ENCODE measurements at places on chromosomes 16 and 17.

DNA sequence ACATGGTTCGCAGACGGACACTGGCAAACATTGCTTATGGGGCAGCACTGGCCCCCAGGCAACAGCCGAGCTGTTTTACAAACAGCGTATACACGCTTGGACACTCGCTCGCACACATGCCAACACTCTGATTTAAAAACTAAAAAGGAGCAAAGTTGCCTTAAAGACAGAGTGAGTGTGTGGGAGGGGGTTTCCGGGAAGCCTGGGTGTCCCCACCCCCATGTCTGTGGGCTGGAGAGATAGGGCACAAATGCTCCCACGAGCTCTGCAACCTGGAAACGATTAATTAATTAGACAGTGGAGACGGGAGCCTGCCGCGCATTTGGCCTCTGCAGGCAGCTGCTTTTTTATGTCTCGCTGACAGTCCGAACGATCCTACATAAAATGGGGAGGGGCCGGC, 107.9 kb upstream of the ZNF469 start:
- DNase-seq, result no peak

GRCh38 chr17:6160232-6160555, 90.0 kb downstream of the WSCD1 start:
- DNase-seq, result no peak

- no peak for DNase-seq
These were observed 13.2 kb downstream of the STARD3 start for GRCh38 chr17:39650121-39650579.

GRCh38 chr16:54447576-54448440, 161.2 kb upstream of the IRX3 start:
- peak; percentile 80 for DNase-seq

GRCh38 chr16:51321251-51321650, 170.2 kb upstream of the SALL1 start:
- no peak for DNase-seq

DNA sequence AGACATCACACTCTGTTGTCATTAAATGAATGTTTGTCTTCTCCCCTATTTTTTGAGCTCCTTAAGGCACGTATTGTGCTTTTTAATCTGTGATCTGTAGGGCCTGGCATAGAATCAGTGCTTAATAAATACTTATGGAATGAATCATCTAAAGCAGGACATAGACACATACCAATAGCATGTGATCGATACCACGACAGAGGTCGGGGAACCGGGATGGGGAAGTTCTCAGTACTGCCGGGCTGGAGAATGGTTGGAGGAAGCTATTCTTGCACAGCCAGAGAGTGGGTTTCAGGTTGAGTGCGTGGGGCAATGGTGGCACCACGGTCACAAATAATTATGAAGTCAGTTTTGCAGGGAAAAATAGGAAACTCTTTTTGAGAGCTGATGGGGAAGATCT, 26.8 kb downstream of the NLRP1 start:
- DNase-seq, result peak; percentile 24

- DNase-seq, result peak; percentile 35
These were observed 20.9 kb upstream of the NSRP1 start for GRCh38 chr17:30095507-30096244.

DNA sequence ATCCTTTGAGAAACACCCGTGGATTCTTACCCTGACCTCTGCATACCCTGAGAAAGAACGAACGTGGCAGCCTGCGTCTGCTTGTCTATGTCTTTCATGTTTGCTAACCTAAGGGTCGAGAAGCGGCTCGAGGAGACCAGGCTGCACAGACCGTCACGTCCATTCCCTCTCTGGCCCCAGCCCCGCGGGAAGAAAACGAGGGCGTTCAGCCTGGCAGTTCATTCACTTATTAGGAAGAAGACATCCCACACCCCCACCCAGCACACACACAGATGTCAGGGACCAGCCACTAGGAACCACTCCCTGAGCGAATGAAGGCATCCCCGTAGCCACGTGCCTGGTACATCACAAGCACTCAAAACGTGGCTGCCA, 655 bp upstream of the MTHFSD start:
- DNase-seq, result no peak

- no peak for DNase-seq
These were observed 58.9 kb downstream of the CYTH1 start for GRCh38 chr17:78723001-78723796.

- no peak for DNase-seq
These were observed 688.2 kb upstream of the KIF2B start for GRCh38 chr17:53134548-53134947.

GRCh38 chr17:48621410-48622392, 4.5 kb downstream of the HOXB9 start:
- no peak for DNase-seq

DNA sequence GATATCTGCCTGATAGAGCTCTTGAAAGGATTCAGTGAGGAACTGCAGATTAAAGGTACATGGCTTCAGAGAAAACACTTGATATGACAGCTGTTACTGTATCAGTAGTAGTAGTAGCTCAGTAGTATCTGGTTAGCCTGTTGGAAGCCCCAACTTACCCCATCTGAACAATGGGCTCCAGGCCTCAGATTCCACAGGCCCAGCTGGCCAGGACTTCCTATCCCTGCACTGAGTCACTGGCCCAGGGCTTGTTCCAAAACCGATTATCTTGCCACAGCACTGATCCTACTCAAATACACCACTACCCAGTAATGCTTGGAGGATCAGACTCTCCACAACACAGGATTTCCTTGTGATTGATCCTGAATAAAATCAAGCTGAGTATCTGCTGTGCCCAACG, 32.6 kb downstream of the DCUN1D3 start:
- DNase-seq, result no peak

- no peak for DNase-seq
These were observed 23.5 kb downstream of the ANKRD40 start for GRCh38 chr17:50684288-50684611.

GRCh38 chr16:88477631-88478519, 24.8 kb downstream of the ZFPM1 start:
- DNase-seq, result no peak

- no peak for DNase-seq
These were observed 711.8 kb downstream of the WWOX start for GRCh38 chr16:78811247-78811646.

DNA sequence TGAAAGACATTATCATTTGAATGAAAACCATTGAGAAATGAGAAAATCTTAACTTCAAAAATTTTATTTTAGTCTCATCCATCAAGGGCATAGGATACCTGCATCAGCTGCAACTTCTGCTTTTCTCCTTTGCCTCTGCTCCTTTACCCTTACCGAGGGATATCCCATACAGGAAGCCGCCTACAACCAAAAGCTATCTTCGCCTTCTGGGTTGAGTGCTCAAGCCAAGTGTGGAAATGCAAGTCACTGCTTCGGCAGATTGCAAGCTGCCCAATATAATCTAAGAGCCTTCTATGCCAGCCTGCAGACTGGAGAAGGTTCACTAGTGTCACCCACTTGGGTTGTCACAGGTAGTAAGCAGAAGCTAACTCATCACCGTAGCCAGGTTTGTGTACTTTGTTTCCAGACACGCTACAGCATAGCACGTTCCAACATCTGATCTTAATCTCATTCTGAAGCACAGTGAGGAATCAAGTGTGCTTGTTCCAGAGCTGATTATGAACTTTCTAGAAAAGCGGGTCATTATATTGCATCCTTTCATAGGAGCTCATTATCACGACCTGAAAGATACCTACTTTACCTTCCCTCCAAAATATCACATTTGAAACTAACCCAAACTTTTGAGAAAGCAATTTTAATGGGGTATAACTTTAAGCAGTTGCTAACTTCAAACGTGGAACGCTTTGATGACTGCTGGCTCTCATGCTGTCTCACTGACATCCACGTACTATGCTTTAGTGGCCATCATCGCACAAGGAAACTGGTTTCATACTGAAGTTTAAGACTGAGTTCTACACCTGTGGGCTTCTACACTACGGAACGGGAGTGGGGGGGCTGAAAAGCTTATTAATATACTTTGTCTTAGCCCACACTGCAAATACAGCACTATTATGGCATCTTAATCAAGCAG, 8.0 kb upstream of the UNK start:
- no peak for DNase-seq

DNA sequence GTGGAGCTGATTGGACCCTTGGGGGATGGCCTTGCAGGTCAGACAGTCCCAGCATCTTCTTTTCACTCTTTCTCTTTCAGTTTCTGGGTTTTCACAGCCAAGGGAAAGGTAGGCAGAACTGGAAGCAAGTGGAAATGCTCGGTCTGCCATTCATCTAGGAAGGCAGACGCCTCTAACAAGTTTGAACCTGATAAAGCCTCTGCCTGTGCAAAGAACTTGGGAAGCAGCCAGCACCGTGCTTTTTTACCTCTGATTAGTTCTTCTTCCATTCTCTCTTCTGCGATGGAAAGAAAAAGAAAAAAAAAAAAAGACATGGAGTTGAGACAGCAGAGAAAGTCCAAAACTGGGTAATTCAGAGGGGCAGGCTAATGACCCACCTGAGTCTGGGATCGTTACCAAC, 997.8 kb upstream of the EEF2KMT start:
- no peak for DNase-seq

DNA sequence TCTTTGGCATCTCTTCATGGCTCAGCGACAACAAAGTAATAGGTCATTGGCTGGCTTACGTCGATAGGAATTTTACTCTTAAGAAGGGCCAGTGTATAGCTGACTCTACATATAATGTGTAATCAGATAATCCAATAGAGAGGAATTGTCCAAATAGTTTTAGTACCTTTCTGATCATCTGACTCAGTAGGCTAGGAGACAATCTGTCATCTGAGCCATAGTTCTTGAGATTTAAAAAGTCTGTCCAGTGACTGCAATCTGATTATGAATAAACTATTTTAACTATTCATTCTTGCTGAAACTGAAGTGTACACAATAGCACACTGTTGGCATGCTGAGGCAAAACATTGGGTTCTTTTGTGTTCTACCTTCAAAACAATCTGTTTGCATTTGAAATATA, 21.4 kb upstream of the NOL11 start:
- DNase-seq, result no peak

DNA sequence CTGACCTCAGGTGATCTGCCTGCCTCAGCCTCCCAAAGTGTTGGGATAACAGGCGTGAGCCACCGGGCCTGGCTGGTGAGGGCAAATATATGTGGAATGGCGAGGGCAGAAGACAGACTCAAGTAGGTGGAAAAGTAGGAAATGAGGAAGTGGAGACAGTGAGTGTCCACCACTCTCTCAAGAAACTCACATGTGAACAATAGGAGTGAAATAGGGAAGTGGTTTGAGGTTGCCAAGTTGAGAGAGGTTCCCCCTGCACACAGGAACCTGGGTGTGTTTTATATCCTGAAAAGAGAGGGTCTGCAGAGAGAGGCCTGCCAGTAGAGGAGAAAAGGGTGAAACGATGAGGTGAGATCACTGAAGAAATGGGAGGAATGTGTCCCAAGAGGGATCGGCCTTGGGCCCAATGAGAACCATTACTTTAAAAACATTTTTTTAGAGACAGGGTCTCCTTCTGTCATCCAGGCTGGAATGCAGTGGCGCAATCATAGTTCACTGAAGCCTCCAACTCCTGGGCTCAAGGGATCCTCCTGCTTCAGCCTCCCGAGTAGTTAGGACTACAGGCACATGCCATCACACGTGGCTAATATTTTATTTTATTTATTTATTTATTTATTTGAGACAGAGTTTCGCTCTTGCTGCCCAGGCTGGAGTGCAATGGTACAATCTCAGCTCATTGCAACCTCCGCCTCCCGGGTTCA, 17.1 kb upstream of the CORO1A start:
- no peak for DNase-seq

DNA sequence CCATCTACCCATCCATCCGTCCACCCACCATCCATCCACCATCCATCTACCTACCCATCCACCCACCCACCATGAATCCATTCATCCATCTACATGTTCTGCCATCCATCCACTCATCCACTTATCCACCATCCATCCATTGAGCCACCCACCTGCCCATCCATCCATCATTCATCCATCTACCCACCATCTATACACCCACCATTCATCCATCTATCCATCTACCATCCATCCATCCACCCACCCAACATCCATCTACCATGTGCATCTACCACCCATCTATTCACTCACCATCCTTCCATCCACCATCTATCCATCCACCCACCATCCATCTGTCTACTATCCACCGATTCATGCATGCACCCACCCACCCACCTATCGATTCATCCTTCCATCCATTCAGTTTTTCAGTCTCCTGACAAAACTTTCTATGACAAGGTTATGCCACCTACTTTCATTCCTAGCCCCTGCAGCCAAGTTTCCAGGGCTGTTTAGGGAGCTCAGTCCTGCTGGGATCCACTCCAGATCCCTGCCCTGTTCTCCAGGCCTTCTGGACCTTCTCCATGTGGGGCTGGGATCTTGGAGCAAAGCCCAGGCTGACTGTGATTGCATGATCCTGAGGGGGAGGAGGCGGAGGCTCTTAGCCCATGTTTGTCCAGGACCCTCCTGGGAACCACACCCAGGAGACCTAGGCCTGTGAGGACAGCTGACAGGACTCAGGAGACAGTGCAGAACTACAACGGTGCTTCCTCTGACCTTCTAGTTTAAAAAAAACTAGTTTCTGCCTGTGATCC, 27.4 kb downstream of the BCO1 start:
- peak; percentile 40 for DNase-seq

DNA sequence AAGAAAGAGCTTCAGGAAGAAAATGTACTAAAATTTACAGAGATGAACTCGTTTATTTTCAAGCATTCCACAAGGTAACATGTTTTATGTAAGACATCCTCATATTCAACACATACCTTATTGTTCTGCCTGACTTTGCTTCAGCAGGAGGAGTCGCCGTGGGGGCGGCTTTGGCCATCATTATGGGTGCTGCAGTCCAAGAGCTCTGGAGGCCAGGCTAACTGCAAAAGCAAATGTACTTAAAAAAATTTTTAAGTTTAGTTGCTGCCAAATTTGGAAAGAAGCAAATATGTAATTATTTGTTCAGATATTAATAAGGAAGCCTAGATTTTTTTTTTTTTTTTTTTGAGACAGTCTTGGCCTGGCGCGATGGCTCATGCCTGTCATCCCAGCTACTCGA, 4.1 kb upstream of the SPG7 start:
- DNase-seq, result no peak

DNA sequence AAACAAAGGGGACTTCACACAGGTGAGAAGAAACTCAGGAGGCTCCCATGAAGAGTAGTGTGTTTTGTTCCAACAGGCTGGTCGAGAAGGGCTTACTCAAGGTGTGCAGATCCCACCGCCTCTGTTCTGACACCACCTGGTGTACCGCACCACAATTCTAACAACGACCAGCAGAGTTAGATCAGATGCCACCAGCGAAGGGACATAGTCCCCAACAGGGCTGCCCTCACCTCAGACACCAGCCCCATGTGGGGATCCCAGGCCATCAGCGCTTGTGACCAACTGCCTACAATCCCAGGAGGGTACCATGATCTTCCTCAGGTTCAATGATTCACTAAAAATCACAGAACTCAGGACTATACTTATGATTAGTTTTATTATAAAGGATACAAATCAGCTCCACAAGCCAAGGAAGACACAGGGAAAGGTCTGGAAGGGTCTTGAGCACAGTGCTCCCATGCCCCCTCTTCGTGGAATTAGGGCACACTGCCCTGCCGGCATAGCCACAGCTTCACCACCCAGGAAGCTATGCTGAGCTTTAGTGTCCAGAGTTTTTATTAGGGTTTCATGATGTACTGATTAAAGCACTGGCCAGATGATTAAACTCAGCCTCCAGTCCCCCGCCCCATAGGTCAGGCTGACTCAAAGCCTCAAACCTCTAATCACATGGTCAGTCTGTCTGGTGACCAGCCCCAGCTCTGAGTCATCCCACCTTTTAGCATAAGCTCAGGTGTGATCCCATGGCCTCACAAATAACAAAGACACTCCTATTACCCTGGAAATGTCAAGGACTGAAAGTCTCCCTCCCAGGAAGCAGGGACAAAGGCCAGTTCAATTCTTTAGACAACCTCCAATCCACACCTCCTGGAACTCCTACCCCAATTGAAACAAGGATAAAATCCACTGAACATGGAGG, 26.0 kb downstream of the TRIM25 start:
- DNase-seq, result no peak

GRCh38 chr16:47045023-47045422, 71.5 kb upstream of the DNAJA2 start:
- no peak for DNase-seq
